Cerebellar nuclear complex (tissue), 1 donor: ENCODE measurements at places on chromosomes 6 and 20.

DNA sequence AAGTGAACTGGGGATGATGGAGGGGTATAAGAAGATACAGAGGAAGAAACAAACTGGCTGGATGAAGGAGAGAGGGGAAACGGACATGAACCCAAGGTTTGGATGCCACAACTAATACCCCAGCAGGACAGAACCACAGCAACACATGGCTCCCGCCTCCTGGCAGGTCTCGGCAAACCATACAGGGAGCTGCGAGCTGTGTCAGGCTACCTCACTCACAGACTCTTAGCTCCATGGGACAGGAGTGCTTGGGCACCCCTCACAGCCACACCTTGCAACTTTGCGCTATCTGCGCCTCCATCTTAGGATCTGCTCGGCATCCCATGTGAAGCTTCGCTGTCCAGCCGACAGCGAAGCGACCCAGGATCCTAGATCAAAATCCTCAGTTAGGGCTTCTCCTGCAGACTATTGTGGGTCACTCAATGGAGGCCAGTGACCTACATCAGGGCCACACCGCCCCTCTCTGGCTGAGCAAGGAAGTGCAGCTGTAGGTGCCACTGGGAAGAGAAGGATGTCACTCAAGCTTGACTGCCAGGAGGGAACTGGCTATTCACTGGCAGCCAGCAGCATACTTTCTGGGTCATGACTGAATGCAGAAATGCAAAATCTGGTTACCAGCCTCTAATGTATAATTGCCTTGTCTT is 174.4 kb upstream of the RIN2 start:
- no peak for DNase-seq

GRCh38 chr6:157935786-157936185 is 45.9 kb upstream of the SYNJ2 start:
- no peak for DNase-seq

- no peak for DNase-seq
These were observed 46.2 kb downstream of the SLC22A1 start for GRCh38 chr6:160167604-160168399.

- no peak for DNase-seq
These were observed 21.6 kb downstream of the KCNB1 start for GRCh38 chr20:49460916-49461315.

- DNase-seq = no peak
These were observed 123.6 kb downstream of the LCA5 start for GRCh38 chr6:79413562-79414002.

GRCh38 chr20:48898896-48899530 is 22.5 kb upstream of the ARFGEF2 start:
- no peak for DNase-seq

DNA sequence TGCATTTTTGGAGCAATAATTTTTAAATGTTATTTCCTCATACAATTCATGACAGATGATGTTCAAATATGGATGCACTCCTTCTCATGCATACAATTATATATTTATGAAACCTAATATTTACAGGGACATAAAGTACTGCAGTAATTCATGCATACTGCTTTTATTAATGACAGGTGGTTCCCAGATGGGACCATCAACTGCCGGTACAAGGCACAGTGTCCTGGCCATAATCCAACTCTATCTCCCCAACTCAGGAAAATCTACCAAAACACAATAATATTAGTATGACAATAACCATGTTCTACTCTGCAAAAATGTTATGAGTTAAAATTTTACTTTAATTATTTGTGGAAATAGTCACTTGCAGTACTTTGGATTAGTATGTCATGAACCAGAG is 77.8 kb downstream of the VIP start:
- DNase-seq = peak; percentile 26

GRCh38 chr6:53937461-53937860 is 142.7 kb downstream of the LRRC1 start:
- no peak for DNase-seq

- no peak for DNase-seq
These were observed 89.8 kb downstream of the ATRN start for GRCh38 chr20:3560578-3560977.

DNA sequence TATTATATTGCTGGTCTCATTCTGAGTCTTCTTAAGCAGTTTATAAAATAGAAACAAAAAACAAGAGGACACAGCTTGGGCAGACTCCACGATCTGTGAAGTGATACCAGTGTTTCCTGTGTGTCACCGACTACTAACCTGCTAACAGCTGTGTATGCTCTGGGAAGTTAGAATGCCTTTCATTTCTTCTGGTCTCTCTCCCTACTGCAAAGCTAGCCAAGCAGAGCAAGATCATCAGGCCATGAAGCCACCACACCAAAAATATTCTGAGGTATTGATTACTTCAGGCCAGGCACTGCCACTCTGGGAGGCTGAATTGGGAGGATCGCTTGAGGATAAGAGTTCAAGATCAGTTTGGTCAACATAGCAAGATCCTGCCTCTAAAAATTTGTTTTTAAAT is 46.9 kb upstream of the SMIM29 start:
- no peak for DNase-seq

- DNase-seq = no peak
These were observed 127.8 kb upstream of the EEF1E1 start for GRCh38 chr6:8229915-8230756.
